ENCODE measurements at places on chromosomes 11 and 22. TPM values are rescaled to one million over a fixed set of nuclear protein-coding genes. Genes with fewer than 3 reads are reported as not detected.

The SH3BP1 gene
- total RNA-seq, result 0.54 TPM

The DDI1 gene
- not detected for total RNA-seq

The TCN1 gene
- not detected for total RNA-seq

The CCDC15 gene
- 1.6 TPM for total RNA-seq

The OR51E2 gene
- not detected for total RNA-seq

The POTEH gene
- not detected for total RNA-seq

The BRSK2 gene
- total RNA-seq, result 0.18 TPM

The RIMBP3B gene
- not detected for total RNA-seq

The ELFN2 gene
- total RNA-seq, result 0.47 TPM

The DUSP8 gene
- 0.85 TPM for total RNA-seq

The RFPL3 gene
- total RNA-seq, result not detected

The MRGPRX3 gene
- total RNA-seq, result 0.09 TPM

The TEX54 gene
- not detected for total RNA-seq

The DERL3 gene
- 0.63 TPM for total RNA-seq

The RIC3 gene
- not detected for total RNA-seq

The OR4D5 gene
- total RNA-seq, result not detected

The DNAL4 gene
- total RNA-seq, result 15.2 TPM

The SAA1 gene
- not detected for total RNA-seq

The DGCR6 gene
- 0.90 TPM for total RNA-seq

The FAT3 gene
- 0.28 TPM for total RNA-seq

The ESRRA gene
- total RNA-seq, result 45.5 TPM

The MICAL2 gene
- total RNA-seq, result 443 TPM

The SMIM38 gene
- total RNA-seq, result 0.09 TPM

The RASGRP2 gene
- 0.81 TPM for total RNA-seq

The POU2AF1 gene
- not detected for total RNA-seq

The CDKN1C gene
- total RNA-seq, result 4.7 TPM

The TMEM25 gene
- total RNA-seq, result 12.6 TPM

The CRYBB2 gene
- 0.18 TPM for total RNA-seq

The CHRM1 gene
- total RNA-seq, result not detected

The RBX1 gene
- total RNA-seq, result 69.1 TPM

The OR2AG1 gene
- not detected for total RNA-seq

The MRGPRX4 gene
- total RNA-seq, result not detected

The NNMT gene
- 378 TPM for total RNA-seq

The OR5D13 gene
- total RNA-seq, result not detected

The HTR3A gene
- not detected for total RNA-seq

The BTG4 gene
- not detected for total RNA-seq

The IGLL1 gene
- total RNA-seq, result not detected

The RPUSD4 gene
- 40.7 TPM for total RNA-seq

The MS4A5 gene
- total RNA-seq, result not detected

The C11orf16 gene
- total RNA-seq, result not detected

The DEFB131B gene
- not detected for total RNA-seq

The SCUBE2 gene
- 1.2 TPM for total RNA-seq

All from endothelial cell of coronary artery (primary cell).